DMS79 treated with DMSO at 0.1 percent for 48 hours (cell line): ENCODE measurements at places on chromosomes 7 and 10.
A peak's percentile ranks its signal among the peaks of the same experiment; 100 is the strongest.

DNA sequence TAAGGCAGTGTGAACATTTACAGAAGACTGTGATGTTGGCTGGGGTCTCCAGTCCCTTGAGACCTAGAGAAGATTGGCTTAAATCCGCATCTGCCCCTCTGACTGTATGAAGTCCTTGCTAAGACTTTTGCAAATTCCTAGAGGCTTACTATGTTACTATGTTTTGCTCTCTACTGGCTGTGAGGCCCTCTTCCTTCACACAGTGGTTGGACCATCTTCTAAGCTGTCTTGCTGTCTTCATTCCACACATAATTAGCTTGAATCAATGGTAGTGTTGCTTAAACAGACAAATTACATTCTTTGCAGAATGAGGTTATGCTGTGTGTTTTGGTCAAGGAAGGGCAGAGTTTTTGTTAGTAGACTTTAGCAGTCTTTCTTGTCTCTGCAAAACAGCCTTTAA lies 658.0 kb downstream of the TYW1 start:
- no peak for DNase-seq

DNA sequence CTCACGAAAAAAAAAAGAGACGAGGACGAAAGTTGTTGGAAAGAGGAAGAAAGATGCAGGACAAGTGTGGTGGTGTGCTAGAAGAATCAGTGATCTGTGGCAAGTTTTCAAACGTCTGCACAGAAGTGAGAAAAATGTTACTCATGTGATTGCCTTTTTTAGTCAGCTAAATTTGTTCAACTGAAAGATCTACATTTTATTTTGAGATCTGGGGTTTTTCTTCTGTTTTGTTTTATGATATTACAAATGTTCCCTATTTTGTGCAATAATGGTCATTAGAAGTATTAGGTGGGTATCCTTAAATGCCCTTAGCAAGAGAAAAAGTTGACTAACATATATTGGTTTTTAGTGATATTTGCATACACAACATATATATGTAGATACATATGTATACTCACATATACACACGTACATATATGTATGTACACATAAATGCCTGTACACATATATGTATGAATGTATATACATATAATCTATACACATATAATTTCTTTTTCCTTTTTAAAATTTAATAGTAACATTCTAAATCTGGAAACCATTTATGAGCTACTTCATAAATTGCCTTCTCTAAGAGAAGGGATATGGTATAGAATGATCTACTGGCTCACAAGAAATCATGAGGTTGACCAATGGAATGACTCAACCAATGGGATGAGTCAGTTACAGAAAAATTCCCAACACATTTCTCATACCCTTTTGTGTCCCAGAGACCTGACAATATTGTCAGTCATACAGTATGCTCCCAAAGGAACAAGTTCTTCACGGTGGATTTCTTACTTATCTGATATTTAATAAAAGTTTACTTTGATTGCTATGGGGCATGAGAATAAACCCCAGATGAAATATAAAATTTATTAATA lies 38.4 kb downstream of the SLC39A12 start:
- DNase-seq: no peak

DNA sequence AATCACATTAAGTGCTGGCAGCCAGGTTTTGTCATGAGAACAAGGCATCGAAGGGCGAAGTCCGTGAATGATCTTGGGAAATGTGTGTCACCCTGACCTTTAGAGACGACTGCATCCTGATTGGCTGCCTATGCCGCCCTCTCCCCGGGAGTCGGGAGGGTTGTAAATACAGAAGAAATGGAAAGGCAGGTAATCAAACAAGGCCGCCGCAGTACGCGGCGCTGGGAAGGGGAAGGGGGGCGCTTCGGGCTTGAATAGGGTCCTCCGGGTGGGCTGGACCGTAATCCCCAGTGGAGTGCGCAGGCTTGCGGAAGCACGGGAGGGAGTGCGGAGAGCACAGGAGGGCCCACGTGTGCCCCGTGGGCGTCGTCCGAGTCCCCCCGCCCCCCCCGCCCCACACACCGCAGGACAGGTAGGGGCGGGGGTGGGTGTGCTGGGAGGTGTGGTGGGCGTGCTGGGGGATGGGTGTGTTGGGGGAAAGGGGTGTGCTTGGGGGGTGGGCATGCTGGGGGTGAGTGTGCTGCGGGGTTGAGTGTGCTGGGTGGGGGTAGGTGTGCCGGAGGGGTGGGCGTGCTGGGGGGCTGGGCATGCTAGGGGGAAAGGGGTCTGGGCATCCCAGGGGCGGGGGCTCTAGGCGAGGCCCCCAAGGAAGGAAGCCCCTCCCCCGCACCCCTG lies 169.4 kb downstream of the ARHGAP12 start:
- peak; percentile 14 for DNase-seq

- DNase-seq: no peak
Measured at GRCh38 chr10:48257407-48257961, 17.0 kb downstream of the FRMPD2 start.
